ENCODE measurements at places on chromosomes 7 and 10.

DNA sequence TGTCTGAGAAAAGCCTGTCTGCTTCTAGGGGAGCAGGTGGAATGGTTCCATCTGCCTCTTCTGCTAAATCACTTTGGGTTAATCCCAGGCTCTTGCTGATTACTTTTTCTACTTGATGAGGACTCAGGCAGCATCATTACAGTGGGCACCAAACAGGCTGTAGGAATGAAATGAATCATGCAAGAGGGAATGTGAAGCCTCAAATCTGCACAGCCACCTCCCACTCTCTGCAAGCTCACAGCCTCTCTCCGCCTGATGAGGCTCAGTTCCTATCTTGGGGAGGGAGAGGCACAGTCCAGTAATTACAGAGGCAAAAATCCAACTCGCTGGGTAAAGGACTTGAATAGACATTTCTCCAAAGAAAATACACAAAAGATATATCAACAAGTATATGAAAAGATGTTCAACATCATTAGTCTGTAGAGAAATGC is 34.0 kb downstream of the HSPA12A start:
- DNase-seq = no peak

- DNase-seq = no peak
Observed at GRCh38 chr10:88289342-88289741, 293.8 kb downstream of the RNLS start.

- no peak for DNase-seq
Observed at GRCh38 chr10:9792181-9792580, 1225.5 kb upstream of the CELF2 start.

GRCh38 chr7:130958846-130959245 is 224.8 kb upstream of the KLF14 start:
- no peak for DNase-seq

DNA sequence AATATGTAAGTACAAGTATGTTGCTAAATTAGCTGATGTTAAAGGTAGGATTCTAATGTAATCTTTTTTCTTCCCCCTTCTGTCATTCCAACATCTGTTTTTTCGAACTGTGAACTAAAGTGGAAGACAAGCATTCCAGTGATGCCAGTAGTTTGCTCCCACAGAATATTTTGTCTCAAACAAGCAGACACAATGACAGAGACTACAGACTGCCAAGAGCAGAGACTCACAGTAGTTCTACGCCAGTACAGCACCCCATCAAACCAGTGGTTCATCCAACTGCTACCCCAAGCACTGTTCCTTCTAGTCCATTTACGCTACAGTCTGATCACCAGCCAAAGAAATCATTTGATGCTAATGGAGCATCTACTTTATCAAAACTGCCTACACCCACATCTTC is 62.7 kb downstream of the WAC start:
- DNase-seq = no peak

DNA sequence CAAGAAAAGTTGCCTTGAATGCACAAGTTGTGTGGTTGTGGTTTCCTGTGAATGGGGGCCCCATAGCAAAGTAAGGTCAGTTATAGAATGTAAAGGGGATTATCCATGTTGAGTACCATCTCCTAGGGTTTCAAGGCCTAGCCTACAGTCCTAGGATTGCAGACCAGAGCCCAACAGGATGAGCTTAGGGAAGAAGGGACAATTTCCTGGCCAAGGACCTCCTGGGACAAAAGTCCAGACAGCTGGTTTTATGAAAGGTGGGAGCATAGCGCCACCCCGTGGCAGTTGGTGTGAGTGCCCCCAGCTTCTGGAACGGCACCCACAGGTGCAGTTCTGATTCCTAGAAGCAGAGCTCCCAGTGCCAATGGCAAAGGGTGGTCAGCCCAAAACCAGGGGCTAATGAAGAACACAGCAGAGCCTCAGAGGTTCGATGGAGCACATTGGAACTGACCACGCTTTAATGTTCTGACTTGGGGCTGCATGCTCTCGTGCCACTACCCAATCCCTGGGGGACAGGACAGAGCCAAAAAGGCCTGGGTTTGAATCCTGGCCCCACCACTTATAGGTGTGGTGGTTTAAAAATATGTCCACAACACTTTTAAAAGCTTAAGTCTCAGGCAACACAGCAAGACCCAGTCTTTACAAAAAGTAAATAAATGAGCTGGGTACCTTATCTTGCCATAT is 25.8 kb upstream of the TMEM120A start:
- DNase-seq = peak; percentile 23

DNA sequence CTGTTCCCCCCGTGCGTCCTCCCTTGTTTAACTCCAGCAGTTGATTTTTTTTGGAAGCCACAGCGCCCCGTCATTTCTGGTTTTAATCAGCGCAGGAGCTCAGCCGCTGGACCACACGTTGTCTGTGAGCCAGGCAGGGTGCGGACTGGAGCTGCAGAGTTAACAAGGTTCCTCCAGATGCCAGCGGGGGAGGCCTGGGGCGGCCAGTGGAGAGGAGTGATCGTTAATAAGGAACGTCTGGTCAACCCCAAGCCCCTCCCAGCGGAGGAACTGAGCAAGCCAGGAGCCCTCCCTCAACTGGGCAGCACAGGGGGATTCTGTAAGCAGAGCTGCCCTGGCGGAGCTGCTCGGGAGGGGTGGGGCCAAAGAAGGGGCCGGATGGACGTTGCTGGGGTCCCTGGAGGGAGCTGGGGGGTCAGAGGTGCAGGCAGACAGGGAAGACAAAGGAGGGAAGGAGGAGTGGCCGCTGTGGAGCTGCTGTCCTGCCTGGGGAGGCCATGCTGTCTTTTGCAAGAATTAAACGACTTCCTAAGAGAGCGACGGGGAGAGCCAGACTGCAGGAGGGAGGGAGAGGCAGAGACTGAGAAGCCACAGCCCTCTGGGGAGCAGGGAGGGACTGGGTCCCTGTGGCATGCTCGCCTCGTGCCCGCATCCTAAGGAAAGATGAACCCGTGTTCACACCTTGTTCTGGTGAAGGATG is 537.1 kb upstream of the FOXK1 start:
- DNase-seq = no peak

DNA sequence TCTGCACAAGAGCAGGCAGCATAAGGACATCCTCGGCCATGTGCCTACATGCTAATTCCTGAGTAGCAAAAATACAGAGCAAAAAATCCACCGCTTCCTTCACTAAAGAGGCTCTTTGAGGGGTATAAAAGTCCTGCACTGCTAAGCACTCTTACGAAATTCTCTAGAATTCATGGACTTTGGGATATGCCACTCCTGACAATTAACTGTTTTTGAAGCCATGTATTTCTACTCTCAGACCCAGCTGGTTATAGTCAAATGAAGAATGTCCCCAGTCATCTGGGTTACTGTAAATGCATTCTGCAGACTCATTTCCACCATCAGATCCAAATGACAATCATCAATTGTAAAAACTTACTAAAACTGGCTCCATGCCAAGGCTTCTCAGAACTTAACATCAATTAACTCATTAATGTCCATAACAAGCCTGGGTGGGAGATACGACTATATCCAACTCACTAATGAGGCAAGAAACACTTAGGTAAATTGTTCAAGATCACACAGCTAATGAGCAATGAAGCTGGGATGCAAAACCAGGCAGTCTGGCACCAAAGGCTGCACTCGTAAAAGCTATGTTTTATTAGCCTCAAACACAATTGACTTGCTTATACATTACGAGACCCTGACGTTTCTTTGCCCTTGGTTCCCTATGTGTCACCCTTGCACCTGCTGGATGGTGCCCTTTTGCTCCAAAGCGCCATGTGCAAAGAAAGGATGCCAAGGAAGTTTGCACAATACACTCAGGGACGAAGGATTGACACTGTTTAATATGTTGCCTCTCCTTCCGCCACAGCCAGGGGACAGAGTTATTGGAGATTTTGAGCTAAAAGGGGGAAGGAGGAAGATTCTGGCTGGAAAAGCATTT is 250.4 kb downstream of the ELMO1 start:
- DNase-seq = peak; percentile 60

- no peak for DNase-seq
Observed at GRCh38 chr7:77908664-77909063, 110.1 kb downstream of the PHTF2 start.

DNA sequence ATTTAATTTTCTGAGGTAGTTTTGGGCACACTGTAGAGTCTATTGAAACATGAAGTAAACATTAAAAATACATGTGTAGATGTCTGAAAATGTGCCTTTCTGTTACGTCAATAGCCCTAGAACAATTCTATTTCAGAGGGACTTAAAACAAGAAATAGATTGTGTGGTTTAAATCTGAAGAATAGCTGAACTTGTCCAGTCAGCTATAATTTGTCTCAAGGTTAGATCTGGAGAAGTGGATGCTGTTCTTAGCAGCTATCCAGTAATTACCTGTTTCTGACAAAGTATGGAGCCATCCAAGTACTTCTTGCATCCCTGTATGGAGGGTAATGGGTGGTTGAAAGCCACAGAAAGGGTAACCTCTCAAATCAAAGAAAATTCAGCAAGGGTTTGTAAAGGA is 92.8 kb downstream of the SEPTIN7 start:
- no peak for DNase-seq

DNA sequence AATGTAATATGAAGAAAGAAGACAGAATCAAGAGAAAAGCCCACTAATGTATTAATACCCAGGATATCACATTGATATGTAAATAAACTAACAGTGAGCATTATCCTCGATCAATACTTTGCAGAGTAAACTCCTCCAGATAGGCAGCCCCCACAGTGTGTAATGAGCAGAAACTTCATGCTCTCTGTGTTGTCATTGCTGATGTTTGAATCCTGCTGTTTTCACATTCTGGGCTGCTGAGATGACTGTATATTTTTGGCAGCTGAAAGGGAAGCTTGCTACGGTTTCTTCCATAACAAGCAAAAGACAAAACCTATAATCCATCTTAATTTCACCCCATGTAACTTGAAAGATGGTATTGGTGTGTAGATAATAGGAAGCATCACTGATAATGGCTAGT is 15.3 kb upstream of the THSD7A start:
- no peak for DNase-seq

GRCh38 chr7:6658618-6659345 is 21.7 kb downstream of the ZNF316 start:
- no peak for DNase-seq

DNA sequence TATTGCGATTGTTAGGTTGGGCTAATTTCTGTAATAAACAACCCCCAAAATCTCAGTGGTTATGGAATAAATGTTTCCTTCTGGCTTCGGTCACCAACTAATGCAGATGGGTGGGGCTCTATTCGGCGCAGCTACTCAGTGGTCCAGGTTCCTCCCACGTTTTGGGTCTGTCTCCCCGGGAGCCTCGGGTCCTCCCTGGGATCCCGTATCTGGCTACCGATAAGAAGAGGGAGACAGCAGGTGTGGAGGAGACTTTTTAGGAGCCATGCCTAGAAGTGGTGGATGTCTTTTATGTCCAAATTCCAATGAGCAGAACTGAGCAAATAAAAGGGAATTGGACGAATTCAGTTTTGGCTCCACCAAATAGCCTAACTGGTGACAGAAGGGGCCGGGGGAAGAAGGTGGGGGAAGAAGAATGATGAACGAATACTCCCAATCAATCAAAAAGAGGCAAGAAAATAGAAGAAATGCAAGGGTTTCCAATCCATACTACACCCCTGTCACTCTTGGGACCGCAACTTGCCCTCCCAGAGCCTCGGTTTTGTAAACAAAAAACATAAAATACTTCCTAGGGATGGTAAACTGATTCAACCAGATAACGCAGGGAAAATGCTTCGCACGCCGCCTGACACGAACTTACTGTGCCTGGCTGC is 498 bp upstream of the C10orf53 start:
- DNase-seq = no peak

- DNase-seq = no peak
Observed at GRCh38 chr10:70324951-70325781, 41.4 kb upstream of the NPFFR1 start.

GRCh38 chr7:51458693-51459092 is 142.1 kb upstream of the COBL start:
- no peak for DNase-seq

DNA sequence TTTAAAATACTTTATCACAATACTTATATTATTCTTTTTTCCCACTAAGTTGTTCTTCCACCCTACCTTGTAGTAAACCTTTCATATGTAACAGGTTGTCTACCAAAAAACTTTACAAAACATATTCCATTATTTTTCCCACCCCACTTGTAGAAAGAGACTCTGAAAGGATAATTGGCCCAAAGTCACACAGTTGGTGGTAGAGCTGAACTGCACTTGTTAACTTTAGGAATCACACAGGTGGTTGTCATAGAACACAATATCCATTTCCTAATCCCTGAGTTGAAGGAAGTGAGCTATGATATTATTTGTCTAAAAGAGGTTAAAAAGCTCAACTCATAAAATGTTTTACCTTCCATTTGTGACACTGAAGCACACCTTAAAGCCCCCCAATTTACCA is 188.8 kb upstream of the FOXP2 start:
- no peak for DNase-seq

DNA sequence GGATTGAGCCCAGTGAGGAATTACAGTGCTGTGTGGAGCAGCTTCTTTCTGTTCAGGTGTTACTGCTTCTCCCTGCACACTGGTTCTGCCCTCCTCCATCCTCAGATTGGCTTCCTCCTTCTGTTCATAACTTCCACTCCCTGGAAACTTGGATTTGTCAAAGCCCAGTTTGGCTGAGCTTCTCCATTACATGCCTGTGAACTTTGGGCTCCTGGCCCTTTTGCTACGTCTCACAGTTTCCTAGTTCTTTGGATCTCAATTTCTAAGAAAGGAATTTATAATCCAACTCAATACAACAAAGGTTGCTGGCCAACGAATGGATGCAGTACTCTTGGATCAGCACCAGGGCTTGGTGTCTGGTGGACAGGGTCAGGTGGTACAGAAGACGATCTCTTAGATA is 318.1 kb downstream of the RPS24 start:
- no peak for DNase-seq
